Upper lobe of right lung (tissue), 1 donor: ENCODE measurements at places on chromosomes 12 and 14. TPM values are rescaled to one million over a fixed set of nuclear protein-coding genes. Genes with fewer than 3 reads are reported as not detected.

DNA sequence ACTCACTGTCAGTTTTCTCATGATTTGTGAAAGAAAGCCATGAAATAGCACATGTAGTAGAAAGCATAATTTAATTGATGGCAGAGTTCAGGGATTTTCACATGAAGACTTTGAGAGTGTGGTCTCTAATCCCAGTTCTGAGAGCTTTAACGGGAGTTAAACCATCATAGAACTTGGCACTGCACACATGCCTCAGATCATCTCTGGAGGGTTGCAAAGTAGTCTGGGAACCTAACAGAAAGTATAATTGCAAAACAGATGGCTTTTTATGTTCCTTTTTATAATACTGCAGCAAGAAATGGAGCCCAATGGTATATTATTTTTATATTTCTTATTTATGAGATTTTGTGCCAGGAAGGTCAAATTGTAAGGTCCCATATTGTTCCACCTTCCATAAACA, 77.9 kb downstream of the BHLHE41 start:
- H3K4me1 ChIP-seq = peaks cover 14% of the 10 kb centered on the region
- no peaks in the 10 kb centered on the region for H3K36me3 ChIP-seq
- H3K27ac ChIP-seq = no peak overlapping the region
- no peaks in the 10 kb centered on the region for H3K27me3 ChIP-seq

GRCh38 chr12:116881325-116881876, at the start of gene HRK:
HRK (minus strand) TSS chr12:116881441; CDS start chr12:116881307, 134 bp downstream.
- no peak within 1 kb of the TSS for H3K27ac ChIP-seq
- DNase-seq = no peak
- H3K27me3 ChIP-seq = peaks cover 72% of the 10 kb centered on the region
- peaks cover 29% of the 10 kb centered on the region for H3K4me1 ChIP-seq
- no peaks in the 10 kb centered on the region for H3K36me3 ChIP-seq

DNA sequence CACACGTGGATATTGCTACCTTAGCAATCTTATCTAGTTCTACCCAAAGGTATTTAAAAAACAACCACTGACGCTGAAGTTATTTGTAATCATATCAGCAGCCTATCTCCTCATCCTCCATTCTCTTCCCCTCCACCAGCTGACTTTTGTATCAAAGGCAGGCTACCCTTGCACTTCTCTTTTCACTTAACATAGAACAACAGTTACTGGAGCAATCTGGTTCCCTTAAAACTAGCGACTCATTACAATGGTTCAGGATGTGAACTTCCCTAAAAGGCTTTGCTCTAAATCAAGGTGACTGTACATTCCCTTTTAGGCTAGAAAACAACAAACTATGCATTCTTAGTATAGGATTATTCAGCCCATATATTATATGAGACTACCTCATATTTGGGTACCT, 404.7 kb downstream of the APAF1 start:
- H3K36me3 ChIP-seq = no peaks in the 10 kb centered on the region
- no peak overlapping the region for H3K27ac ChIP-seq
- no peaks in the 10 kb centered on the region for H3K27me3 ChIP-seq

DNA sequence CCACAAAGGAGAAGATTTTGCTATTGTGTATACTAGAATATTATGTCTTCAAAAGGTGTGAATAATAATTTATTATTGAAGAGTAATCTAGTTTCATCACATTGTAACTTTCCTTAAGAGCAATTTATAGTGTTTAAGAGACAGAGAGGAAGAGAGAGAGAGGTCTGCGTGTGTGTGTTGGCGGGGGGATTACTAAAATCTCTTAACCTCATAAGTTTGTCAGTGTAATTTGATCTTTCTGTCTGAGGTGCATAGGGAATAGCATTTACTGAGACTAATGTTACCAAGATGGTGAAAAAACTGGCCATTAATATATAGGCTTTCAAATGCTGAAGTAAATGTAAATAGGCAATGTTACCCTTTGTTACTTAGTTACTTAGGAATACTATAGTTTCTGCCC, 48.2 kb upstream of the BTG1 start:
- H3K4me1 ChIP-seq = no peaks in the 10 kb centered on the region
- H3K27me3 ChIP-seq = no peaks in the 10 kb centered on the region
- H3K4me3 ChIP-seq = no peak overlapping the region
- H3K27ac ChIP-seq = no peak overlapping the region
- H3K36me3 ChIP-seq = no peaks in the 10 kb centered on the region
- DNase-seq = no peak

DDIT3 gene
- 47.3 TPM for total RNA-seq
